Right renal pelvis (tissue), 4 donors: ENCODE measurements at places on chromosomes 11 and 22. TPM values are rescaled to one million over a fixed set of nuclear protein-coding genes. Genes with fewer than 3 reads are reported as not detected.

The NNMT gene
- not detected for polyA plus RNA-seq

The OR2D2 gene
- polyA plus RNA-seq, result not detected

The KCNK4 gene
- polyA plus RNA-seq, result not detected

The RNASEH2C gene
- polyA plus RNA-seq, result 34.0 TPM

The SMC1B gene
- 0.21 TPM for polyA plus RNA-seq

The NOX4 gene
- 59.2 TPM for polyA plus RNA-seq

The TMA7B gene
- not detected for polyA plus RNA-seq

GRCh38 chr11:70398834-70399680, 728 bp downstream of the CTTN start:
- no peak for DNase-seq

DNA sequence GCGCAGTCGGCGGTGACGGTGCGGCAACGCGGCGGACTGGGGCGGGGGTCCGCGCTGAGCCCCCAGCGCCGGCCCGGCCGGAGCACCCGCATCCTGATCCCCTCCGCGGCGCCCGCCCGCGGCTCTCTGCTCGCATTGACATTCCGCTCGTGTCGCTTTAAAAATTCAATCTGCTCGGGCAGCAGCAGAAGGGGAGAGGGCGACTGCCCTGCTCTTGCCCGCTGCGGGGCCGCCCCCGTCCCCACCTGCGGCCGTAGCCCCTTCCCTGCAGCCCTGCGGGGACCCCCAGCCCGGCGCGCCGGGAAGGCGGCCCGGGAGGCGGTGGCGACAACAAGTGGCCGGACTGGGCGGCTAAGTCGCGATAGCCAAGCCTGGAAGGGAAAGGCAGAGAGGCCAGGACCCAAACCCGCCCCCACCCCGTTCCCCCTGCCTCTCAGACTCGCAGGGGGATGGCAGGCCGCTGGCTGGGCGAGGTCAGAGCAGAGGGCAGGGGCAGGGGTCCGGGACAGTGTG, 1.1 kb downstream of the CABP7 start:
- DNase-seq, result no peak

GRCh38 chr11:110757962-110758755, 45.9 kb upstream of the ARHGAP20 start:
- no peak for DNase-seq

- DNase-seq, result no peak
Observed at GRCh38 chr11:33942954-33943353, 51.1 kb upstream of the LMO2 start.
